Kidney epithelial cell (primary cell): ENCODE measurements at places on chromosomes 3 and 15. TPM values are rescaled to one million over a fixed set of nuclear protein-coding genes. Genes with fewer than 3 reads are reported as not detected.

DNA sequence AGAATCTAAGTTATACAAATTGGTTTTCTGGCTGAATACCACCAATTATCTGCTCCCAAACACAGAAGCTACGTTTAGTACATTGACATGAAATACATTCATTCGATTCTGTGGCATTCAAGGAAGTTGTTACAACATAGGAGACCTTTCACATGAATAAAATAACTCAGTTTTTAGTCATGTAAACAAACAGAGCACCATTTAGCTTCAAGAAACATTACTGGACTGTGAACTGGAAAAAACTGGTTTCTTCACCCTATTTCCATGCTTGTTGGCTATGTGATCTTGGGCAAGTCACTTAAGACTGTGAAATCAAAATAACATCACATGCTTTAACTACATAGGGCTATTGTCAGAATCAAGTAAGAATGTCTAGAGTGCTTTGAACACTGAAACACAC lies 46.2 kb downstream of the NRG4 start:
- no peak for DNase-seq

GRCh38 chr3:160099834-160100233 lies 111.2 kb downstream of the IL12A start:
- no peak for DNase-seq

GRCh38 chr3:129184396-129184657 lies 631 bp upstream of the CNBP start:
- no peak for DNase-seq

GRCh38 chr3:12195231-12195630 lies 36.5 kb upstream of the TIMP4 start:
- DNase-seq = no peak

GRCh38 chr3:69290006-69290405 lies 95.9 kb downstream of the FRMD4B start:
- DNase-seq = no peak

DNA sequence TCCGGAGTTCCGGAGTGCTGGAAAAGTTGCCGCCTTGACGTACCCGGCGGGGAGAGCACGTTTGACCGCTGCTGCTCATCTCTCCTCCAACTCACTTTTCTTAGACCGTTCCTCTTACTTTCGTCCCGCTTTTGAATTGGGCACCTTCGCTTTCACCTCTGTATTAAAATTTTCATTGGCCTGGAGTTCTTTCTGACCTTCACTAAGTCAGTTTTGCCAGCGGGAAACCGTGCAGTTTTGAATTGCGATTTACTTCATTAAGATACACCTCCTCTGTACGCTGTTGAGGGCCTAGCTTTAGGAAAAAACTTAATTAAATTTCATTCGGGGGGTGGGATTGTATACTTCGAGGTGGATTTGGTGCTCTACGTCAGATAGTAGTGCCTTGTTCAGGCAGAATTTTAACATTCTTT lies 1.3 kb downstream of the GMPS start:
- no peak for DNase-seq

DNA sequence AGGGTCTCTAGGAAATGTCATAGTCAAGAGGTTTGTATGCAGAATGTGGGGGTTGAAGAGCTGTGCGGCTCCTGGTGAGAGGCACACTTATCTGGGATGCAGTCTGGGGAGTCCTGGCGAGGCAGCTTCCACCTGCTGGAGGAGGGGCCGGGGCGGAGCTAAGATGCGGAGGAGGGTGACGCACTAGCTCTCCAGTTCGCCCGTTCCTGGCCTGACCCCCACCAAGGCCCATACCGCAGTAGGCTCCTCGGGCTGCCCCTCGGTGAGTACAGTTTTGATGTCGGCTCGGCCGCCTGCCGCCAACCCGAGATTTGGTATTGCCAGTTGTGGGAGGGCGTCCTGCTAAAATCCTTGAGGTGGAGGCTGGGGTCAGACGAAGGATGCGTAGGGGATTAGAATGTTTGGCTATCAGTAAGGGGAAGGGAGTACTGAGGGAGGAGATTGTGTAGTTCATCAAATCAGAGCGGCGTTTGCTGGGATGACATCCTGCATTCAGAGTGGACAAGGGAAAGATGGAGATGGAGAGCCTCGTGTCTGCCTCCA lies at the start of gene SCG5:
Gene SCG5, plus strand, starts transcription at position 194 of the 543 bp plus-strand sequence. CDS start 1,883 bp downstream, outside the sequence.
- no peak for DNase-seq

DNA sequence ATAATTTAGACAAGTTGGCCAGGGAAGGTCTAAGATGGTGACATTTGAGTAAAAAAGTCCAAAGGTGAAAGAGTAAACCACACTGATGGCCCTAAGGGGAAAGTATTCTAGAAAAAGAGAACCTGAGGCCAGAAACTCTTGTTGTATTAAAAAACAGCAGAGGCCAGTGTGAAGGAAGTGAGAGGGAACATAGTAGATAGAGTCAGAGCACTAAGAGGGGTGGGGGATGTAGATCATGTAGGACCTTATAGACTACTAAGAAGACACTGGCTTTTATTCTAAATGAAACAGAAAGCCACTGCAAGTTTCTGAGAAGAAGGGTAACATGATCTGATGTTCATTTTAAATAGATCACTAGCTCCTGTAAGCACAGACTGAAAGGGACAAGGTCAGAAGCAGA lies 14.5 kb downstream of the POLQ start:
- no peak for DNase-seq

GRCh38 chr3:102481050-102481449 lies 46.2 kb downstream of the ZPLD1 start:
- DNase-seq = peak; percentile 18

GRCh38 chr15:25347707-25348106 lies 91.1 kb downstream of the UBE3A start:
- no peak for DNase-seq

- no peak for DNase-seq
Measured at GRCh38 chr15:41928637-41929620, 35.1 kb upstream of the SPTBN5 start.

DNA sequence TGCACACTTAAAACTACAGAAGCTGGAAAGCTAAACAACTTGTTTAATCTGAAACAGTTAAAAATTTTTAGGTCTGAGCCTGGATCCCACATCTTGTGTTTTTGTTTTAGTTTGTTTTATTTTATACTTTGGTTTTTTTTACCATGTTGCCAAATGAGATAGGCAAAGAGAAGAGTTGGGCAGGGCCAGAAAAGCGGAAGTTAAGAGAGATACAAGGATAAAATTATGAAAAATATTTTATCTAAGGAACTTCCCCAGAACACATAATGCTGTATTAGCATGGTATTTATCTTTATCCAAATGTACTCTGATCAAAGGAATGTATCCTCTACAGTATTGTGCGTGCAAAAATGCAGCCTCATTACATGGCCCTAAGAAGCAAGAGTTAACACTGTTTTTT lies 50.7 kb downstream of the PROS1 start:
- no peak for DNase-seq

DNA sequence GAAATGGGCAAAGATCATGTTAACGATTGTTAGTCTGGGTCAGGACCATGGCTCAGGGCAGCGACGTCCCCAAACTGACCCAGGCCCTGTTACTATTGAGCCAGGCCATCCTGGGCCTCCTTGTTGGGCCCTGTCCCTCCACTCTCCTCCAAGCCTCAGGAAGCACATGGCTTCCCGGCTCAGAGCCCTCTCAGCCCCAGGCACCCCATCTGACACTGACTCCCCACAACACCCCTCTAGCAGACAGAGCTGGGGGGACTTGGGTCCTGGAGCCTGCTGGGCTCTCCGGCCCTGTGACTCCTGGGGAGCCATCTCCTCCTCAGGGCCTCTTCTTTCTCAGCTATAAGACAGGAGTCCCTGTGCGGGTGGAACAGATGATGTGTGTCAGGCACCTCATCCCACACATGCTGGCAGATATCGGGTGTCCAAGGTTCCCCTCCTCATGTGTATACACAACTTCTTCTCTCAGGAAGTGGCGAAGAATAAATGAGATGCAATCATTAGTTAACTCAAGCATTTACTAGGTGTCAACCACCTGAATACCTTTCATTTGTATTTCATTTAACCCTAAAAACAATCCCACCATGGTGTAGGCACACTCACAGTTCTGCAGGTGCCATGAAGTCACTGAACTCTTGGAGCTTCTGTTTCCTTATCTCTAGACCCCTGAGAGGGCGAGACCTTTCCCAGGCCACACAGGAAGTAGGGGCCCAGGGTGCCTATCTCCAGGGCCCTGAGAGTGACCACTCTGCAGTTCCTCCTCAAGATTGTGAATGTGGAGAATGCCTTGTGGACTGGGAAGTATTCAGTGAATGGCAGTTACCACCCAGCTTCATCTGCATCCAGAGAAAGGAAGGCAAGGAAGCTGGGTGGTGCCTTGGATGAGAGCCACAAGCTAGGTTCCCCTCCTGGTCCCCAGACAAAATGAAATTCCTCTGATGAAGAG lies 282.5 kb upstream of the TLE3 start:
- no peak for DNase-seq

GRCh38 chr15:78797951-78798350 lies 13.3 kb downstream of the ADAMTS7 start:
- no peak for DNase-seq

GRCh38 chr3:77324105-77324504 lies 284.2 kb downstream of the ROBO2 start:
- DNase-seq = no peak

DNA sequence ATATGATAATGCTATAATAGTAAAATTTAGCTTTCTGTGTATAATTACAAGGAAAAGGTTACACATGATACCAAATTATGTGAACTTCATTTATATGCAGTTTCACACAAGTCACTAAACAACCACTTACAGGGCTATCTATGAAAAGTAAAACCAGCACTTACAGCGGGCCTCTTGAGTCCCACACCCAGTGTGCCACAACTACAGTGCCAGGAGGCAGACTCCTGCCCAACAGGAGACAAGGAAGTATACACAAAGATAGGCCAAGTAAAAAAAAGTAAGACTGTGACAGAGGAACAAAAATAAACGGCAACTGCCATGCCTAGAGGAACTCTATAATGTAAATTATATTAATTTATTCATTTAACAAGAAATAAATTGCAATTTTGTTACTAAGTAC lies 53.4 kb upstream of the NEK10 start:
- no peak for DNase-seq

DNA sequence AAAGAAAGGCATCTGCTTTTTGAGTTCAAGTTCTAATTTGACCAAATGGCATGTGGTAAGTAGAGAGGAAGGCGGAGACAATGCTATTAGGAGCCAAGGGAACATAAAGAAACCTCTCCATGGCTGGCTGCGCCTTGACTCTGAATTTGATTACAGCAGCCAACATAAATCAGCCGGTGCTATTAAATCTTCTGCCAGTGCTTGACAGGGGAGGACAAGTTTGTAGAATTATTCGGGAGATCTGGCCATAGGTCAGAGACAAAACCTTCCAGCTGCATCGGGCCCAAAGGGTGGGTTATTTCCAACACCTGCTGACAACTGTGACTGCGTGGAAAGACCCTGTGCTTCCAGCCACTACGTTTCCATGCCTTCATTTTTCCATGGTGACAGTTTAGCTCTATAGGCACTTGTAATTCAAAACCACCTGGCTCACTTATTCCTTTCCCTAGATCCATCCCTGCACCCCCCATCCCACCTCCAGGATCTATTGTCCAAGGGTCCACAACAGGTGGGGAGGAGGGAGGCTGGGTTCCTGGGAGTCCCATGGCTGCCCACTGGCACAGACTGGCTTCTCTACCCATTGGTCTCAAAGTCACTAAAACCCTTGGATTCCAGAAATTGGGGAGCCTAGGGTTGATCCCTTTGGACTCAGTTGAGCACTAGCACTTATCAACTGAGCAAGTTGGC lies 15.9 kb downstream of the COLQ start:
- DNase-seq = no peak

DNA sequence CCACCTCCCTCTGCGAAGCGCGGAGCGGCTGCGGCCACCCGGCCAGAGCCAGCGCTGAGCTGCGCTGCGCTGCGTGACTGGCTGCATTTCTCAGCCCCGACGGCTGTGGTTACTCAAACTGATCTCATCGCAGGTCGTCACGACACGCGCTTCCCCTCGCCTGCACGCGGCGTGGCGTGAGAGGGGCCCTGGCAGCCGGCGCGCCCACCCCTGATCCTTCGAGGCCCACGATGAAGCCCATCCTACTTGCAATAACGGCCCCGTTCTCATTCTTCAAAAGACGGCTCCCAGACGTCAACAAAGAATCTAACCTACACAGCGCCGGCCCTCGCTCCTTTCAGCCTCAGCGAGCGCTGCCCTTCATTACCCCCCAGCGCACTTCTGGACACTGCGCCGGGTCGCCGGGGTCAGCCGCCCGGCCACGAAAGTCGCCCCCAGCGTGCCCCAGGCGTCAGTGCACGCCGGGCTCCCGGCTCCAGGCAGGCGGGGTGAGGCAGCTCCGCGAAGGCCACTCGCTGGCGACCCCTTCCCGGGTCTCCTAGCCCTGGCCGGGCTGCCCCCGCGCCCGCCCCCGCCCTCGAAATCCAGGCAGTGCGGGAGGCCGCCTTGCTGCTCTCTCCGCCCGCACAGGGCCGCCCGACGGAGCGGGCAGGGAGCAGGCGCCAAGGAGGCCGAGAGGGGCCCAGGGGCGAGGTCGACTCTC lies 9.9 kb upstream of the LEKR1 start:
- no peak for DNase-seq

DNA sequence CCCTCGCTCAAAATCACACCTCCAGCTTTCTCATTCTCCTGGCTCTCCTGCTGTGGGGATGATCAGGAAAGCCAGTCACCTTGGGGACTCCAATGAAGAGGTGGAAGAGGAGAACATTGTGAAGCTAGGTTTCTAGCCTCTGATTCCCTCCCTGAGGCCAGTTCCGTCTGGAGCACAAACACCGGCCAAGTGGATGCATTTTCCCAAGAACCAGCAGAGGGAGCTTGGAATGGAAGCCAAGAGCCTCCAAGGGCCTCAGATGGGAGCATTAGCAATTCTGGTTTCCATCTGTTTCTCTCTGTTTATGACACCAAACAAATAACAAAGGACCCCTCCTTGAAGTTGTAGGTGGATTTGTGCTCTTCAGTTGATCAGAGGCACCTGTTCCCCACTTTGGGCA lies 40.6 kb upstream of the NMNAT3 start:
- no peak for DNase-seq

GRCh38 chr15:34734303-34734702 lies 20.5 kb downstream of the GJD2 start:
- no peak for DNase-seq

DNA sequence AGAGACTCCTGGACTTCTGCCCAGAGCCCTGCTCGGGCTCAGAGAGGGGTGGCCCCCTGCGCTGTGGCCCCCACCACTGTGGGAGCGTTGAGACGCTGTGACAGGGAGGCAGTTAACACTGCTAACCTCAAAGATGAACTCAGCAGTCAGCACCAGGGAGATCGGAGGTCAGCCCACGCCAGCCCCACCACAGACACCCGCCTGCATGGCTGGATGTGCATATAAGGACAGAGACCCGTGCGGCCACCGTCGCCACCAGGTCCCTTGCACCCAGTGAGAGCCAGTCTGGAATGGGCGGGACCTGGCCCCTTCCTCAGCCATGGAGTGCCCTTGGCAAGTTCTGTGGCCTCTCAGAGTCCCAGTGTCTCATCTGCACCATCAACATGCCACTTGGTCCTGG lies 48.5 kb upstream of the FURIN start:
- DNase-seq = no peak

ADAMTS7 gene
- 27.4 and 33.4 TPM in 2 replicates for total RNA-seq

XIRP1 gene
- total RNA-seq = 0.08 TPM in 1 of 2 replicates, not detected in the other

FEZF2 gene
- not detected in 2 replicates for total RNA-seq

CMTM8 gene
- total RNA-seq = 2.8 and 7.5 TPM in 2 replicates

ARGFX gene
- total RNA-seq = not detected in 2 replicates

ASB14 gene
- total RNA-seq = not detected in 2 replicates

TMC3 gene
- total RNA-seq = not detected in 2 replicates

AGBL1 gene
- total RNA-seq = not detected in 2 replicates

IL17RC gene
- 37.3 and 39.6 TPM in 2 replicates for total RNA-seq

SSUH2 gene
- not detected in 2 replicates for total RNA-seq

P2RY14 gene
- not detected in 2 replicates for total RNA-seq

NR1I2 gene
- total RNA-seq = 0.14 and 0.79 TPM in 2 replicates

TLR9 gene
- not detected in 2 replicates for total RNA-seq

FSD2 gene
- 0.13 TPM in 1 of 2 replicates, not detected in the other for total RNA-seq
